ENCODE measurements at places on chromosomes 12 and 14.

DNA sequence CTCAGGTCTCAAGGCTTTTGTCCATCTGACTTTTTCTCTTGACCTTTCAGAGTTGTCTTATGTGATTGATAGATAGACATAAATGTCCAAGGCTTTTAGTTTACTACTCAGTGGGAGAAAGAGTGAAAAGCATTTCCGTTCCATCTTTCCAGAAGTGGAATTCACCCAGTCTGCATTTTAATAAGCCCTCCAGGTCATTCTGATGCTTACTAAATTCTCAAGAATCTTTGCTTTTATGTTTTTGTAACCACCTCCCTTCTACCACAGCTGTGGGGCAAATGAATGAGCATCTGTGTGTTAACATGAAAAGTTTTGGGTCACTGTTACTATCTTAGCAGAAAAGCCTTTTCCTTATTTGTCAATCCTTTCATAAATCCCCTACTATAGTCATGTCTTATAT is 251.4 kb downstream of the LRIG3 start:
- DNase-seq, result no peak

DNA sequence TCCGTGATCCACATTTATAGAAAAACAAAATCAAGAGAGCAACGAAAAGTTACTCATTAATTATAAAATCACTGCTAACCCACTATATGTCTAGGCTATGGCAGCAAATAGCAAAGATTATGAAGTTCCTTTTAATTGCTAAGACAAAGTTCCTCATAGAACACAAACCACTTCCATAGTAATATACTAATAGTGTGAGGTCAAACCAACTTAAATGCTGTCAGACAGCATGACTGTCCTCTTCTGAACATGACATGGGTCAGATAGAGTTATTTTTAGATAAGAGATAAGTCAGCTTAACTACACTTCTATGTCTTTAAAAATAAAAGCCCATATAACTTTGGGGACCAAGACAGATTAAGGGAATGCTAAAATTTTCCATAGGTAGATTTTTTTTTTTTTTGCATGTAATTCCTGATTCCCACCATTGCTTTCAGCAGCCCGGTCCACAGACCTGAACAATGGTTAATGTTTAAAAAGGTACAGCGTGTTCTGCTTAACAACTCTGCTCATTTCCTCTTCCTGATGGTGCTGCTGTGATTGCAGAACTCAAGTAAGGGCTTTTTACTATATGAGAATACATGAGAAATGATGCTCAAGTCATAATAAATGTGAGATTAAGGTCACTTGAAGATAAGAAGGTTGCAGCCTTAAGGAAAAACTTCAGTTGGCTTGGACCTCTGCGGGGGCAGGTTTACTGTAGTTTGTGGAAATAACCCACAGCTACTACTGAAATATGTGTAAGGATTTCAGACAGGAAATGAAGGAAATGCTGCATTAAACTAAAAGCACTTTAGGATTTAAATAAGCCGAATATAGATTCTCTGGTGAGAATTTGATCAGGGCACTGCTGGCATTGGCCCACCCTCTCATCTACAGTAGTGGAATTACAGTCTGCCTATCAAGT is 37.7 kb upstream of the DUSP6 start:
- DNase-seq, result no peak

DNA sequence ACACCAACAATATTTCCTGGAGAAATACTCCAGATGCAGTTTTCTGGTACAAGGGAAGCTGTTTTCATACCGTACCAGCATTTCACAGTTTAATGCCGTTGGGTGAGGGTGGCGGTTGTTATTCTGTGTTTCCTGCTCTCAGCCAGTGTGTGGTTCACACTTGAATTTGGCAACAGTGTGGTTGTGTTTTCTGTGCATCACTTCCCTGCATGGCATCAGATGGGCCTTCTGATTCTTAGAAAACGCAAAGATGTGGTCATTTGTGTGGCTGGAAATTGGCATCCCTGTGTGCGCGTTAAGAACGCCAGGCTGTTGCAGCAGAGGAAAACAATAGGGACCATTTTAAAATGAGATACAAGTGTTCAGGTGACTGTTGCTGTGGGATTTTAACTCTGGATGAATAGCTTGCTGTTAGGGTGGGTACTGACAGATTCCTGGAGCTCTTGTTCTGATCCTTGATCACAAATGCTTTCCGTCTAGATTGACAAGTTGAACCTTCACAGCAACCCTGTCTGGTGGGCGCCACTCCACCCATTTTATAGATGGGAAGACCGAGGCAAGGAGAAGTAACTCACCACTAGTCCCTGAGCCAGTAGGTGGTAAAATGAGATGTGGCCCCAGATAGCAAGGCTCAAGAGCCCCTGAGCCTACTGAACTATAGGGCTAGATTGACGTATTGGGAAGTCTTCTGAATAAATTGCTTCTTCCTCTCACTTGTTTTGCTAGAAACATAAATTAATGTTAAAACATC is 231.2 kb downstream of the CHST11 start:
- DNase-seq, result no peak

DNA sequence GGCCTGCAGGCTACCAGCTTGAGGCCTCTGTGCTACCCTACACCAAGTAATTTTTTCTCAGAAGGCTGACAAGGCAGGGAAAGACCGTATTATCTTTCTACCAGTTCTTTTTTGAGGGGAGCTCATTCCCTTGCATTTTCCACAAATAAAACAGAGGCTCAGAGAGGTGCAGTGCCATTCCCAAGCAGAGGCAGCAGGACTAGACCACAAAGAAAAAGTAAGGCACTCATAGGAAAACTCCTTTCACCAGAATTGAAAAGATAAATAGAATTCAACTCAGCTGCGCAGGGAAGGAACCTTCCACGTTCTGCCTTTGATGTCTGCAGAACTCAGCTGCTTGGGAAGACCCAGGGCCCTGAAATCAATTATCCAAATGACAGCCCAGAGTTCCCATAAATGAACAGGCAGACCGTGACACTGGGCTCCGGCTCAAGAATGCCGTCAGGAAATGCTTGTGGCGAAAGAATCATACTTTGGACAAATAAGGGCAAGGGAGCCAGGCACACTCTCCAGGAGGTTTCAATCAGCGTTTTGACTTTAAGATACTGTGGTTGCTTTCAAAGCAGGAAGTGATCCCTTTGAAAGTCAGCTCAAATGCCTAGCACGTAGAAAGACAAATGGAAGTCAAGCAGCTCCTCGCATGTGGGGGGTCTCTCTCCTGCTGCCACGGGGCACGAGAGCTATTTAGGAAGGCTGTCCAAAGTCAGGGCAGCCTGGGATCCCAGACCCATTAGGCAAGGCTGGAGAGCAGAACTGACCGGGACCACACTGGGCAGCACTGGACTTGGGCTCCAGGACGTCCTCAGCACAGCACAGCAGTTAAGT is 14.0 kb downstream of the KCTD10 start:
- peak; percentile 76 for DNase-seq

DNA sequence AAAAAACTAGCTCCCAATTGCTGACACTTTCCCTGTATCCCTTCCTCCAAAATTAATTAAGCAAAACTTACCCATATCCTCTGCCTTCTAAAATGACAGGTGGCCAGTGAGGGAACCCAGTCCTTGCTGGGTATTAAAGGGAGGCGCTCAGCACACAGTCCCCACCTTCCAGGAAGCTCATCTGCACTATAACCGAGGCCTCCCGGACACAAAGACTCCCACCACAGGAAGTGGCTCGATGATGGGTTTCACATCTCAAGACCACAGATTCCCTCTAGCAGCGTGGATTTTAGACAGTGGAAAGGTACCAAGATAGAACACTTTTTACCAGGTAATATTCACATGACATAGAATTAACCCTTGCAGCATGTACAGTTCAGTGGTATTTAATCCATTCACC is 126.8 kb upstream of the NCOR2 start:
- DNase-seq, result no peak

DNA sequence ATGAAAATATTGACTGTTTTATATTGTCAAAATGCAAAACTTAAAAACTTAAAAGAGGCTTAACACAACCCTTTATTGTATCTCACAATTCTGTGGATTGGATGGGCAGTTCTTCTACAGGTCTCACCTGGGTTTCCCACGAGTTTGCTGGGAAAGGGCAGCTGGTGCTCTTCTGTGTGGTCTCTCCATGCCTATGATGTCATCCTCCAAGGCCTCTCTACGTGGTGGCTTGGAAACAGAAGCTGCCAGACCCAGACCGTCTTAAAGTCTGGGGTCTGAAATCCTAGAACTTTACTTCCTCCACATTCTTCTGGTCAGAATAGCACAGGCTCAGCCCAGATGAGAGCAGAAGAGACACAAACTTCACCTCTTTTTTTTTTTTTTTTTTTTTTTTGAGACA is 36.5 kb upstream of the KICS2 start:
- DNase-seq, result no peak

GRCh38 chr14:104384776-104385071 is 194.8 kb upstream of the C14orf180 start:
- no peak for DNase-seq

DNA sequence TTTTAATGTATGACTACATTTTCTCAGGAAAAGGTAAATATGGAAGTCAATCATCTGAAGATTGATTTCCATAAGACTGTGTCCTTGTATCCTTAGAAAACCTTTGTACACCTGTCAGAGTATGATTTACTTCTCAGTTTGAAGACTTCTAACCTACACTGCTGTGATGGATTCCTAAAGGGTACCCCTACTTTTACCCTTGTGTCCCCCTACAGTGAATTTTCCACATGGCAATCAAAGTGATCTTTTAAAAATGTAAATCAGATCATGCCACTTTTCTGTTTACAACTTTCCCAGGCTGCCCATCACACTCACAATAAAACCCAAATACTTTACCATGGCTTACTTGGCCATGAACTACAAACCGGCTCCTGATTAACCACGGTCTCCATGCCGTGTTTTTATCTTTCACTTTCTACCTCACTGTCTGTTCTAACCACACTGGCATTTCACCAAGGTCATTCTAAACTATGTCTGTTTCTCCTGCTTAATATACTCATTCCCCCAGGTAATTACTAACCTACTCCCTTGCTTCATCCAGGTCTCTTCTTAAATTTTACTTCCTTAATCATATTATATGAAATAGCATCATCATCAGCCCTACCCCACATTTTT is 8.1 kb downstream of the DNAI7 start:
- no peak for DNase-seq

DNA sequence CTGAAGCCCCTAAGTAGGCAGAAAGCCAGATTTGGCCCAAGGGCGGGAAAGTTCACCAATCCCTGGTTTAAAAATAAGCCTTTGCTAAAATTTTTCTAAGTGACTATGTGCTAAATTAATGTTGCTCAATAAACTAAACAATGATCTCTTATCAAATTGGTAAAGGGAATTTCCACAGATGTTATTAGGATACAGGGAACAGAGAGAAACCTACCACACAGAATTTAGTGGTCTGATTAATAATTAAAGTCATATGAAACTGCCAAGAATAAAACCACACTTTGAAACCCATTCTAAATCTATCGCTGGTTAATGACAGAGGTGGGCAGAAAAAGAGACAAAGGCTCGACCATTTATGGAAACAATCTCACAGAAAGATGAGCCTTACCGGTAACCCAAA is 22.0 kb downstream of the ANAPC5 start:
- DNase-seq, result no peak

- no peak for DNase-seq
Measured at GRCh38 chr12:82400819-82401218, 42.5 kb downstream of the METTL25 start.

DNA sequence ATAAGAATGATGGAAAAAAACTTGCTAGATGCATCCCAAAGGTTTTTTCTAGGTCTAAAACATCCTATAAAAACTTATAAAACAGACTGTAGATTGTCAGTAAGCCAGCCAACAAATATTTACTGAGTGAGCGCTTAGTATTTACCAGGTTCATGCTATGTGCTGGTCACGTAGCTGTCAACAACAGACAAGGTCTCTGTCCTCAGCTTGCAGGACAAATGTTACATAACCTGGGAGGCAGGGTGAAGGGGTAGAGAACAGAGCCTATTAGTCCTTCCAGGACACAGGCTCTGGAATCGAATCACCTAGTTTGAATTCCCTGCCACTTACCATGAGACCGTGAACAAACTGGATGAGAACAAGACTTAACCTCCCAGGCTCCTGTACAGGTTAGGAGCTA is 6.4 kb downstream of the NFYB start:
- DNase-seq, result no peak

DNA sequence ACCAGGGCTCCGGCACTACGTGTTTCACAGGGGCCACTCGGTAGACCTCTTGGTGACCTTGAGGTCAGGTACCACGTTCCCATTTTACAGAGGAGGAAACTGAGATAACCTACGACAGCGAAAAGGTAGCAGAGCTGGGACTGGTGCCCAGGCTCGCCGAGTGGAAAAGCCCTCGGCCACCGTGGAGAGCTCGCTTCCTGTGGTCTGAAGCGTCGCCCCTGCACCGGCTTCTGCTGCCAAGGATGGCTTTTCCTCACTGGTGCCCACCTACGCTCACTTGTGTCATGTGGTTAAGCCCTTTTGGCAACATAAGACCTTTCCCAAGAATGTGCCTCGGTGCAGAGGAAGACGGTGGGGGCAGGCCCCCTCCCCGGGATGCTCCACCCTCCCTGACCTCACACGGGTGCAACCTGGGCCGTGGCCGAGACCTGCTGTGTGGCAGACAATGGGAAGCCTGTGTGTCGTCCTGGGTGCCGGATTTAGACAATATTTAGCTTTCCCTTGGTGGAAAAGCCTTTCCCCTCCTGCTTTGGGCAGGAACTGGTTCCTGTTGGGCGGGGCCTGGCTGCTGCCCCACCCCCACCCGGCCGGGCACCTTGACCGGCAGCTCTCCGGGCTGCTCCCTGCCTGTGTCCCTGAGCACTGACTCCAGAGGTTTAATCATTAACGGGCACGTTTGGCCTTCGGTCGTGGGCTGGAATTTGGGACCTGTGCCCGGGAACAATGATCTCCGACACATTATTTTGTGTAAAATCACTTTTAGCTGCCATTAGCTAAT is 32.4 kb upstream of the PPP1R13B start:
- DNase-seq, result no peak

DNA sequence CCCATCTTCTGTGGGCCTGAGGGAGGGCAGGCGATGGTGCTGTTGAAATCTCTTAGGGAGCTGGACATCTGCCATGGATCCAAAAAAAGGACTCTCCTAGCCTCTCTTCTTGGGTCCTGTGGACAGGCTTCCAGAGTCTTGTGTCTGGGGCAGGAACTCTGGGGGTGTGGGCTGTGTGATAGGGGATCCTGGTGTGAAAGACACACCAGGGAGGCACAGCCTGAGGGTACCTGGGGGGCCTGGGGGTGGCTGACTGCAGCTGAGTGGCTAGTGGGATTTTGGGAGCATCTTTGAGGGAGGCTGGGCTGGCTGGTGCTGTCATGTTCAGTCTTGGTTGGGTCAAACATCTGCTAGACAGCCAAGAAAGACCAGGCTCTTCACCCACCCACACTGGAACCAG is 1.8 kb upstream of the KRT83 start:
- DNase-seq, result no peak

DNA sequence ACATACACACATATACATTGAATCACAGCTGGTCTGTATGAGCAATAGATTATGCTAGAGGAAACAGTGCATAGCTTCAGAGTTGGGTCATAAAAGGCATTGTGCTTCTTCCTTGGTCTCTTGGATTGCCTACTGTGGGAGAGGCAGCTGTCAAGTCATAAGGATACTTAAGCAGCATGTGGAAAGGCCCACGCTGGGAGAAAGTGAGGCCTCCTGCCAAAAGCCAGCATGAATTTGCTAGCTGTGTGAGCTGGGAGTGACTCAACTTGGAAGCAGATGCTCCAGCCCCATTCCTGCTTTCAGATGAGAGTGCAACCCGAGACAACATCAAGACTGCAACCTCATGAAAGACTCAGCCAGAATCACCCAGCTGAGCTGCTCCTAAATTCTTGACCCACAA is 311.9 kb upstream of the TBX3 start:
- no peak for DNase-seq

- peak; percentile 74 for DNase-seq
Measured at GRCh38 chr14:83184531-83184930, 1650.9 kb upstream of the SEL1L start.

All from epithelial cell of esophagus (primary cell).